Mesothelial cell of epicardium (in vitro differentiated cells): ENCODE measurements at places on chromosomes 4 and X.

DNA sequence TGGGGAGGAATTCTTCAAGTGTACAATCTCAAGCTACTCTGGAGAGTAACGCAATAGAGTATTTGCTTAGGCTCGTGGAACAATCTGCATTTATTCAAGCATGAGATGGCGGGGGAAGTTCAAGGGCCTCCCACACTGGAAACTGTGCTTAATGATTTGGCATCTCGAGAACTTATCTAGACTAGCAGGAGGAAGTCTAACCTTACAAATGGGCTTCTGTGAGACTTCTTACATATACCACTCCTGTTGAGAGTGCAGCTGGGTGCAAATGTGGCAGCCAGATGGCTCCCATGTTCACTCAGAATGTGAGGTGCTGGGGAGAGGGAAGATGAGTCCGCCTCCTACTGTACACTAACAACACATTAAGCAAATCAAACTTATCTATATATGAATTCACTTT, 29.3 kb upstream of the PTPN13 start:
- H3K36me3 ChIP-seq = no peaks in the 10 kb centered on the region
- H3K27me3 ChIP-seq = no peaks in the 10 kb centered on the region
- peaks cover 26% of the 10 kb centered on the region for H3K4me1 ChIP-seq
- H3K27ac ChIP-seq = no peak overlapping the region

GRCh38 chrX:103716962-103717361, 6.3 kb downstream of the TMEM31 start:
- no peak overlapping the region for H3K27ac ChIP-seq
- no peaks in the 10 kb centered on the region for H3K36me3 ChIP-seq
- H3K4me3 ChIP-seq = no peak overlapping the region
- H3K4me1 ChIP-seq = no peaks in the 10 kb centered on the region
- DNase-seq = no peak

- no peak overlapping the region for H3K4me3 ChIP-seq
- no peak for DNase-seq
- H3K36me3 ChIP-seq = no peaks in the 10 kb centered on the region
- H3K27ac ChIP-seq = no peak overlapping the region
These were observed 66.7 kb upstream of the NOCT start for GRCh38 chr4:138948918-138949317.

DNA sequence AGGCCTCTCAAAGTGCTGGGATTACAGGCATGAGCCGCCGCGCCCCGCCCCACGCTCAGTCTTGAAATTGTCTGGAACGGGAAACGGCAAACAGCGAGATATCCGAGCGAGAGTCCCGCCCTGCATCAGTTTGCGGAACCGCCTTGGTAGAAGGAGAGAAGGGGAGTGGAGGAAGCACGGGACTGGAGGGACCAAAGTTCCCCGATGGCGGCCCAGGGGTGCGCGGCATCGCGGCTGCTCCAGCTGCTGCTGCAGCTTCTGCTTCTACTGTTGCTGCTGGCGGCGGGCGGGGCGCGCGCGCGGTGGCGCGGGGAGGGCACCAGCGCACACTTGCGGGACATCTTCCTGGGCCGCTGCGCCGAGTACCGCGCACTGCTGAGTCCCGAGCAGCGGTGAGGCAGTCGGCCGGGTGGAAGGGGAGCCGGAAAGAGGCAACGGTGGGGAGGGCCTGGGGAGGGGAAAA, at the start of gene BST1:
Gene BST1 (plus strand): TSS at position 125 of the 463 bp plus-strand sequence. CDS start 80 bp downstream, at position 205.
- H3K27ac ChIP-seq = no peak within 1 kb of the TSS
- no peaks in the 10 kb centered on the region for H3K27me3 ChIP-seq
- DNase-seq = no peak
- H3K36me3 ChIP-seq = no peaks in the 10 kb centered on the region
- H3K4me3 ChIP-seq = no peak within 1 kb of the TSS

DNA sequence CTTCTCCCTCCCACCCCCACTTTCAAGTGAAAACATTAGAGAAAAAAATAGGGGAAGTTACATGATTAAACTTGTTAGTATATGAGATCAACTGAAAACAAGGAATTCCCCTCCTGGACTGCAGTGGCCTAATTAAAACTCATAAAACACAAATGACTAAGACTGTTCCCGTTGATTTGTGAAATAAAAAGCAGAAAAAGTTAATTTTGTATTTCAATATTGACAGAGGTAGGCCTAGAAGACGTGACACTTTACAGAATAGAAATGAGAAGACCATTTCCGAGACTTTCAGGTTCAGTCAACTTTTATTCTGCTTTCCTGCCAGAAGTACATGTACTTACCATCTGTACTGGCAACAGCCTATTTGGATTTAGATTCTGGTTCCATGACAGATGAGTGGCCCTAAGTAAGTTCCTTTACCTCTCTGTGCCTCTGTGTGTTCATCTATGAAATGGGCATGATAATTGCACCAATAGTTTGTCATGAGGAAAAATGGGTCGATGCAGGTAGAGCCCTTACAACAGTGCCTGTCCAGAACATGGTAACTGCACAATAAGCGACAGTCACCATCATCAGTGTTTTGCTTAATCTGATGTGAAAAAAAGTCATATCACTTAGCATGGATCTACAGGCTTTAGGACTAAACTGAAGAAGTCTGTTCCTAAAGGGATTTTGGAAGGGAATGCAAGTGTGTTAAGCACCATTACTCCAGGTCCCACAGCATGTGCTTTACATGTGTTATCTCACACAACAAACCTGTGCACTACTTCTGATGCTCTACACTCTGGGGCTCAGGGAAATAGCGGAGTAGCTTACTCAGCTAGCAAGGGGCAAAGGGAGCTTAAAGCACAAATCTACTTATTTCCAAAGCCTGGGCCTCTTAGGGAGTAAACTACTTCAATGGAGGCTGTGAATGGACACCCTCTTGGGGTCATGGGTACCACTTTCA, 562.3 kb upstream of the DIPK2B start:
- no peaks in the 10 kb centered on the region for H3K27me3 ChIP-seq
- H3K4me1 ChIP-seq = peaks cover 29% of the 10 kb centered on the region
- peaks cover 6% of the 10 kb centered on the region for H3K36me3 ChIP-seq
- H3K4me3 ChIP-seq = no peak overlapping the region

DNA sequence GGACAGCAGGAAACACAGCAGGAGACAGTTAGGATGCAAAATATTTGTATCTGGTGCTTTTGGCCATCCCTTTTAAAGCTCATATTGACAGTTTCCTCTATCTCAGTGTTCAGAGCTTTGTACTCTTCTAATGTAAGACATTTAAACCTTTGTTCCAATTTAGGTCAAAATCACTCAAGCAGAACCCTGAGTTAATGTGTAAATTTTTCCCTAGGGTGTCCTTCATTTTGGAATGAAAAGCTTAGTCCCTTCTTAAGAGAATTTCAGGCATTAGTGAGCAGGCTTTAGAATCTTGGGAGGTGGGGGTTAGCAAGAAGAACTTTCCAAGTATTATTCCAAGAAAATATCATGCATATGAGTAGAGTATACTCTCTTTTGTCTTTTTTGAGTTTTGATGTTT, 188.7 kb downstream of the GBA3 start:
- no peak overlapping the region for H3K27ac ChIP-seq
- no peaks in the 10 kb centered on the region for H3K36me3 ChIP-seq
- DNase-seq = no peak
- peaks cover 7% of the 10 kb centered on the region for H3K27me3 ChIP-seq

DNA sequence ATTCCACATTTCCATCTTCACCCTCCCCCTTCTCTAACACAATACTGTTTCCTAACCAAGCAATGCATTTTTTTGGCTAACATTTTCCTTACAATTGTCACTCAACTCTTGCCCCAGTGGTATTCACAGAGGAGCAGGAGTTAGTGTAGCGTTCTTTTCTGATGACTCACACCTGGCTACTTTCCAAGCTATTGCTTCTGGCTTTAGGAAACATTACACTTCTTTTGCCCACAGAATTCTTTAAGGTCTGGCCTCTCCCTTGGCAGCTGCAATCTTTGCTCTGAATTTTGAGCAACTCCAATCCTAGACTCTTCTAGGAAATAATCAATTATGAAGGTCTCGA, 27.5 kb upstream of the PDGFC start:
- peaks cover 13% of the 10 kb centered on the region for H3K36me3 ChIP-seq
- H3K4me1 ChIP-seq = peaks cover 34% of the 10 kb centered on the region
- no peak overlapping the region for H3K4me3 ChIP-seq
- H3K27ac ChIP-seq = peak overlapping the region; percentile 94
- no peaks in the 10 kb centered on the region for H3K27me3 ChIP-seq
- DNase-seq = peak; percentile 28

- H3K36me3 ChIP-seq = peaks cover 10% of the 10 kb centered on the region
- H3K4me1 ChIP-seq = no peaks in the 10 kb centered on the region
- no peak overlapping the region for H3K27ac ChIP-seq
- no peaks in the 10 kb centered on the region for H3K27me3 ChIP-seq
These were observed 1715.1 kb downstream of the PCDH7 start for GRCh38 chr4:32435308-32435707.

DNA sequence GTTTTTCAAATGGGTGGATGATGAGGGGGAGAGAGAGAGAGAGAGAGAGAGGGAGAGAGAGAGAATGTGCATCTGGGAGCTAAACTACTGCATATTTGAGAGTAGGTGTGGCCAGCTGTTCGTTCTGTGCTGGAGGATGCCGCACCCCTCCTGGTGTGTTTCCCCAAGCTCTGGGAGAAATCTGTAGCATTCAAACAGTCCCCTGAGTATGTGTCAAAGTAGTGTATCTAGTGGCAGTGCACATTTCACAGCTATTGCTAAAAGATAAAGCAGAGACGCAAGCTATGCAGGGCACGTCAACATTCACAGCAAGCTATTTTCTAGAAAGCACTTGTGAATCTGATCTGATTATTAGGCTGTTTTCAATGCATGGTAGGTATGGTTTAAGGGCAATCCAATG, 83.5 kb upstream of the LIMCH1 start:
- peaks cover 2% of the 10 kb centered on the region for H3K36me3 ChIP-seq
- no peaks in the 10 kb centered on the region for H3K27me3 ChIP-seq
- H3K27ac ChIP-seq = peak overlapping the region; percentile 18
- DNase-seq = no peak

DNA sequence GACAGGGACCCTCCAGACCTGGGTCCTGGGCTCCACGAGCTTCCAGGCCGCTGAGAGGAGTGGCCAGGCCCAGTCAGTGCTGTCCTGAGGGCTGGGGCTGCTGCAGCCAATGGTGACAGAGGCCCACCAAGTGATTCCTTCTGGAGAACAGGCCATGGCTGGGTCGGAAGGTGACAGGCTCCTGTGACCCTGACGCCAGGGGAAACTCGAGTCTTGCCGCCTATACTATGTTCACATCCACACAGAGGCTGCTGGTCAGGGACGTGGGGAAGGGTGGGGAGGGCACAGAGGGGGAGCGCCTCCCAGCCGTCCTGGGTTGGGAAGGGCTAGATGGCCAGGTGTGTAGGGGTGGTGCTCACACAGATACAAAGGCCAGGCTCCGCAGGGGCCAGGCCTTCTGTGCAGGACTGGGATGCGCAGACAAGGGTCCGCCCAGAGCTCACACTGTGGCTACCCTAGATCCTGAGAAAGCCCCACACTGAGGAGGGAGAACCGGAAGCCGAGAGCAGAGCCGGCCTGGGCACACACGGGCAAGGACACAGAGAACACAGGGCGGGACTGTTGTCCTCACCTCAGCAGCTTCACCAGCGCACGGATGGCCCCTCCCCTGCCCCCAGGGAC, 81.4 kb downstream of the HTRA3 start:
- no peaks in the 10 kb centered on the region for H3K27me3 ChIP-seq
- peaks cover 23% of the 10 kb centered on the region for H3K4me1 ChIP-seq
- H3K36me3 ChIP-seq = peaks cover 2% of the 10 kb centered on the region
- H3K27ac ChIP-seq = no peak overlapping the region
- no peak for DNase-seq

DNA sequence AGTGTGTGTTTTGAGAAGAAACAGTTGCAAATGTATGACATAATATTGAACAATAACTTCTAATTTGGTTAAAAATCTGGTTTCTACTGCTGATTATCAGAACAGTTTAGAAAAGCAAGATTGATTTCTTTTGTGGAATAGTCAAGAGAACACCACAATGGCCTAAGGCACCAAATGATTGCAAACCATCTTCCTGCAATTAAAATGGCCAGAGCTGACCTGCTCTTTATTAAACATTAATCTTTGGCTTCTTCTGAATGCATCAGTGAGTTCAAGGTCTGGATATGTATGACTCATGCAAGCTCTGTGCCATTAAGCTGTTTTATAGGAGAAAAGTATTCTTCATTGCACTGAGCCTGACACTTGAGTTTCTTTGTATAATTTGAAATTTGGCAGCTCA, 107.8 kb upstream of the PDHA2 start:
- H3K4me3 ChIP-seq = no peak overlapping the region
- peaks cover 10% of the 10 kb centered on the region for H3K4me1 ChIP-seq
- no peaks in the 10 kb centered on the region for H3K27me3 ChIP-seq
- no peak for DNase-seq

DNA sequence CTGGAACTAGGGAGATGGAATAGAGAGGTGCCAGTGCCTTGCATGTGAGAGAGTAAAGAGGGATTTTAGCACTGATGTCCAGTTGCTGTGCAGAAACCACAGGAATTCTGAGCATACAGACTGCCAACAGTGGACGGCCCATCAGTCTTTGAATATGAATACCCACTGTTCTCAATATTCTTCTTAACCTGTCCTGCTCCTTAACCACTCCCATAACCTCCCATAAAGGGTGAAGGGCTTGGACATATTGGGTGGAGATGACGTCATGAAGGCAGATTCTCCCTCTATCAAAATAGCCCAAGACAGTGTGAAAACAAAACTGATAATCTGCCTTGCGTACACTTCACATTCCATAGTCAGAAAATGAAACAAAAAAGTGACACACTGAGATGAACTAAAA, 1313.7 kb upstream of the PABPC4L start:
- DNase-seq = no peak
- no peaks in the 10 kb centered on the region for H3K4me1 ChIP-seq
- no peak overlapping the region for H3K4me3 ChIP-seq
- H3K27me3 ChIP-seq = no peaks in the 10 kb centered on the region
- H3K36me3 ChIP-seq = no peaks in the 10 kb centered on the region
